ENCODE measurements at places on chromosomes 1 and 21.
A peak's percentile ranks its signal among the peaks of the same experiment; 100 is the strongest.

- DNase-seq = no peak
These were observed 1.6 kb upstream of the LY9 start for GRCh38 chr1:160794376-160794775.

DNA sequence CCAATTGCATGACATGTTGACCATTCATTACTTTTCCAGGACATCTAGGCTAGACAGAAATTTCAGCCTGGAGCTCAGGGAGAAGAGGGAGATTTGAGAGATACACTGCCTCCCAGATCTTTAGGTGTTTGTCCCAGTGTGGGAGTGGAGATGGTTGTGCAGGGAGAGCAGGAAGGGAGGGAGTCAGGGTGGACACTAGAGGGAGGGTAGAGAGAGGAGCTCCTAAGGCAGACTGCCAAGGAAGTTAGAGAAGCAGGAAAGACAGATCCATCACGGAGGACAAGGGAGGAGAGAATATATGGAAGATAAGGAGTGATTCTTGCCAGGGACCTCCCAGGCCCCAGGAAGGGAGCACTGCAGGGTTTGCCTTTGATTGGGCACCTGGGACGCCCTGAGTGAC lies 8.7 kb downstream of the CDCA8 start:
- no peak for DNase-seq

- no peak for DNase-seq
These were observed 1.1 kb downstream of the AKR1A1 start for GRCh38 chr1:45551684-45552083.

DNA sequence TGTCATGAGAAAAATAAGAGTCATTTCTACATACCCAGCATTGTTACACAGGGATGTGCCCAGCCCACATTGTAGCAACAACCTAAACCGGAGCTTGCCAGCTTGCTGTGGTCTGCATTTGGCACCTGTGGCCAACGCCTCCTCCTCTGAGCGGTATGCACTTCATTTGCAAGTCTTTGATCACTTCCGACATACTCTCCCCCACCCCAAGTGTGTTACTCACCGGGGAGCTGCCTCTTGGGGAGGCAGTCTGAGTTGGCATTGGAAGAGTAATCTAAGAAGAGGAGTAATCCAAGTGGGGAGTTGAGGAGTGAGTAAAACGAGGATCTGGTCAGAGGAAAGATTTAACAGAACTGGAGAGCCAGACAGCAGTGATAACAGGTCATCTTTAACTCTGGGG lies 3.8 kb downstream of the BCL9 start:
- DNase-seq = no peak

- no peak for DNase-seq
These were observed 181.2 kb upstream of the RAB4A start for GRCh38 chr1:229089586-229090208.

DNA sequence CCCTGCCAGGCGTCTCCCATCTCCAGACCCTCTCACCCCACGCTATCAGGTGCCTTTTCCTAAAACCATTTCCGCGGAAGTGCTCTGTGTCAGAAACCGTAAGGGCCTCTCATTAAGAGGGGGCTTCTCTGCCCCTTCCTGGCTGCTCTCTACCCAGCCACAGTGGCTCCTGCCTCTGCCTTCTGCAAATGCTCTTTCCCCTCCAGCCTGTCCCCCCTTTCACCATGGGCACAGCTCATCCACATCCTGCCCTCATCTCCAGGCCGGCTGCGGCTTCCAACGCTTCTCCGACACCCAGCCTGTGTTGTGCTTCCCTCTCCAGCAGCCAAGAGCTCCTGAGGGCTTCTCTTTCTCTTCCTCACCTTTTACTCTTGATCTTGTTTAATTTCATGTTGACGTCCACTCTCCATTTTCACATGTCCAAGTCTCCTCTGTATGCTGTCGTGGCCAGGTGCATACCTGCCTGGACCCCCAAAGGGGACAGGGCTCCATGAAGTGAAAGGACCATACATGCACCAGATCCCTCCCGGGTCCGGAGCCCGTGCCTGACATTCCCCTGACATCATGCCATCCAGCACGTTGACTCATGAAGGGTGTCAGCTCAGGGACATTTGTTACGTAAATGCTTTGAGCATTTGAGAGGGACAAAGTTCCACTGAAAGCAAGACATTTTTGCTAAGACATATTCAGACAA lies 306.5 kb downstream of the AJAP1 start:
- DNase-seq = no peak

DNA sequence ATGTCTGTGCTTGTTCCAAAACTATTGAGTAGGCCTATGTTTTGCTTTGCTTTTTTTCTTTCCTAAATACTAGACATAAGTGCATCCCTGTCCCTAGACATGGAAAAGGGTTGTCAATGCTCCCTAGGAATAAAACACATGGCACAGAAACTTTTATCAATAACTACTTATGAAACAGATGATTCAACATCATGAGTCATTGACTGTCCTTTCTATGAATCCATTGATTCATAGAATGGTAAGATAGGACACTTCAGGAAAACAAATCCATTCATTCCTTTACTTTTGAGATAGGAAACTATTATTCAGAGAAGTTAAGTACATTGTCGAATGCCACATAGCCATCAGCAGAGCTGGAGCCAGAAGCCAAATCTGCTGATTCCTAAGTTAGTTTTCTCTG lies 147.5 kb downstream of the TSEN15 start:
- DNase-seq = no peak

DNA sequence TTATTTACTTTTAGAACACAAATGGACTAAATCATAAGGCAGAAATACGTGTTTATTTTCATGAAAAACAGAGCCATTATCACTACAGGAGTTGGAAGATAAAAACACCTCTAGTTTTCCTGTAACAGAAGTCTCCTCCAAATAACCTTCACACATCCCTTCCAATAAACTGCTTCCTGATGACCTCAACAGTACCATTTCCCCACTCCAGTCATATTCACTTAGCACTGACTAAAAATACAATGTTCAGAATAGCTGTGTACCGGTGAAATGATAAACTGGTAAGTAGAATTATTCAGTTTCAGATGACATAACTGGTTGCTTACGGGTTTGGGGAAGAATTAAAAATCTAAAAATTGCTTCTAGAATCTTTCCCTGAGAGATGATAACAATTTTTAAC lies 137.9 kb downstream of the DENND1B start:
- no peak for DNase-seq

DNA sequence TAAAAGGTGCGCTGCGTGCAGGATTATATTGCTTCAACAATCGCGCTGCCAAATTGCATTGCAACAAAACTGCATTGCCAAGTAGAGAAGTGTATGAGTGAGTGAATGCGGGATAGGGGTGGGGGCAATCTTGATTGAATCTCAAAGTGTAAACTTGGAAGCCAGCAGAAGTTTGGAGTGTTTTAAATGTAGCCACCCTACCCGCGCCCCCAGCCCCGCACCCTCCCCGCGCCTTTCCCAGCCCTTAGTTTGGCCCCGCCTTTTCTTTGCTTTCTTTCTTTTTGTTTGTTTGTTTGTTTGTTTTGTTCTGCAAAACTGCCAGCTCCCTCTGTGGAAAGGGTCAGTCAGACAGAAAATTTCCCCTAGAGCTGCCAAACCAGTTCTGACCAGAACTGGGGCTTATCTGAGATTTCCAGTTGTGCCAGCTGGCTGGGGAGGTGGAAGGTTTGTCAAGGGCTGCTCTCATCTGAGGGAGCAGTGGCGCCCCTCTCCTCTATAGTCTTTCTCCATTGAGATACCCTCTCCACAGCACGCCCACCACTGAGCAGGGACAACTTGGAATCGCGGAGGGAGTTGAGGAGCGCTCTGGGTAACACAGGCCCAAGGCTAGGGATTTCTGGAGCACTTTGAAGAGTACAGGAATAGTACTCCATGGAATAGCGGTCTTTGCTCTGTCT lies 666 bp upstream of the BEND5 start:
- DNase-seq = no peak

DNA sequence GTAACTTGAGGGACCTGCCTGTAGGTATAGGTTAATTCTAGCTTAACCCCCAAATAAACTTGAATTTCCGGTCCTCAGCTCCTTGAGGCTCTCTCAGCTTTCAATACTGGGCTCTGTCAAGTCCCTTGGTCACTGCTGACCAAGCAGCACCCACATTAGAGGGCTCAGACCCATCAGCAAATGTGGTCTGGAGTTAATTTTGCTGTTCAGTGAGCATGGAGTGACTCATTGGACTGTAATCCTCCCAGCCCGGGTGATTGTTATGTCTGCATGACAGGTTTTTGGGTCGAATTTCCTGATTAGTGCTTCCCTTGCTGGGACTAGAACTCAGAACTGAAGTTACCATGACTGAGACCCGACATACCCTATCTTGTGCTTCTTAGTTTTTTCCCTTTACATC lies 130.6 kb downstream of the URB2 start:
- DNase-seq = no peak

- no peak for DNase-seq
These were observed 48.1 kb upstream of the EEIG2 start for GRCh38 chr1:108511764-108512163.

DNA sequence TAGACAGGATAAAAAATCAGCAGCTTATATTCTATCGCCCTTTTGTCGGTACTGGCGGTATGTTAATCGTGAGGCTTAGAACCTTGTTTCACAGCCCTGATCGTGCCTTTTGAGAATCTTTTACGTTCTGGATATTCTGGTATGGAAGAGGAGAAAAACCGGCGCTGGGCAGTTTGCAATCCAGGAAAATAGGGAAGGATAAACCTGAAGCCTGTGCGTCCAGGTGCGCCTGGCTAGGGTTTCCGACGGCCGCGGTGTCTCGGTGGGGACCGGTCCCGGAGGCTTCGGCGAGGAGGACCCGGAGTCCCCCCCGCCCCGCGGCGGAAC lies 258 bp upstream of the SYPL2 start:
- no peak for DNase-seq

DNA sequence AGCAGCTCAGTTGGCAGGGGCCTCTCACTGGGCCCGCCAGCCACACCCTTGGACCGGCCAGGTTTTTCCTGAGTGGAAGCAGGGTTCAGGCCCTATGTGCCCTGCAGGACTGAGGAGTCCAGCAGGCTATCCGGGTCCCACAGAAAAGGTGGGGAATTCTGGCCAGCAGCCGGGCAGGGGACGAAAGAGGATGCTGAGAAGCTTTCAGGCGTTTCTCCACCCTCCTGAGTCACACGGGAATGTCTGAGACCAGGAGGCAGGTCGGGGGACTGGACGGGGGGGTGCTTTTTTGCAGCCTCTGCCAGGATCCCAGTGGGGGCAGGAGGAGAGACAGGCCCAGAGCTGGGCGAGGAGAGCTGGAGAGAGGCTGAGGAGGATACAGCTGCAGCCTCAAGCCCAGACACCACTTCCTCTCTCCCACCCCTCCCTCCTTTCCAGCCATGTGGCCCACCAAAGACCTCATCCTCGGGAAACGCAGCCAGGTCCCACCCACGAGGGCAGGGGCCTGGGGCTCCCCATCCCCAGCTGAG lies 105.4 kb downstream of the SPSB1 start:
- no peak for DNase-seq

DNA sequence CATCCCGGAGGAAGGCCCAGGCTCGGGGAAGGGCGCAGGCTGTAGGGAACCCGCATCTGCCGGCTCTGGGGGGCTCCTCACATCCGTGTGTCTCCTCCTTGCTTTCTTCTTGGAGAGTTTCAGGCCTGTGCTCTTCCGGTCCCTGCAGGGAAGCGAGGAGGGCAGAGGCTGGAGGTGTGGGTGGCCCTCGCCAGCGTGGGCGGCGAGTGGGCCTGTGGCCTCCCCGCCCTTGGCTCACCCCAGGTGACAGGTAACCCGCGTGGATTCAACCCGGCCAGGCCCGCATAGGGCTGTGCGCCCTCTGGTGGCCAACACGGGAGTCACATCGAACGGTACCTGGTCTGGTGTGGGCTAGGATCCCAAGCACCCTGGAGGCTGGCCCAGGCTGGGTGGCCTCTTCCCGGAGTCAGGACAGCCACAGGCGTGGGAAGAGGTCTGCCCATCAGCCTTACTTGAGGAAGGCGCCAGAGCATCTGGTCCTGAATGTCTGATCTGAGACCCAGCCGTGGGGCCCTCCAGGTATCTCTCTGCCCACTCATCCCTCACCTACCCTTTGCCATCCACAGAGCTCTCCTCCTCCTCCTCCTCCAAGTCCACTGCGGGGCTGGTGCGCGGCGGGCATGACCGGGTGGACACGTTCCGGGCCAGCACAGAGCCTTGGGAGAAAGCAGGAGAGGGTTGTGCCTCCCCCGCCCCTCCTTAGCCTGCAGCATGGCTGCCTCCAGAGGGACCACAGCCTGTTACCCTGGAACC lies 9.6 kb upstream of the TNFRSF25 start:
- DNase-seq = peak; percentile 72

DNA sequence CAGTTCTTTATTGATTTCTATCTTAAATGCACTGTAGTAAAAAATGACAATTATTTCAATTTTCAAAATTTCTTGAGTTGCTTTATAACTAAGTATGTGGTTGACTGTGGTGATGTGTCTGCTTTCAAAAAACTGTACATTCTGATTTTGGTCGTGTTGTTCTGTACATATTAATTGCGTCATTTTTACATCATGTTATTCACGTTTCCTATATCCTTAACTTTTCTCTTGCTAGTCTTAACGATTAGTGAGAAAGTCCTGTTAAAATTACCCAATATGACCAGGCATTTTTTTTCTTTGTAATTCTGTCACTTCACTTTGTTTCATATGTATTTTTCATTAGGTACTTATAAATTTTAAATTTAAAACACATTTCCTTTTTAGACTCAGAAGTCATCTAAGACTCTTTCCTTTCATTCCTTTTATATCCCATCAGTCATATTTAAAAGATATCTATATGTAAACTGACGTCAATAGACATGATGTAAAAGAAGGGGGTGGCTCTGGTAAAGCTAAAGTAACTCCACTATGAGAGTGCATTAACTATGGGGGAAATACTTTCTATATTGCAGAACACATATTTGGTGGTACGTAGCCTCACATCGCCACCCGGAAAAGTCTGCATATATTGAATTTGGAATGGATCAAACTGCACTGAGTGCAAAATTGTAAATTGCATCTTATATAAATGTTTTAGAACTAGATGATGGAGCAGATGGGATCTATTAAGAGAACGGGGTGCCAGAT lies 1.1 kb upstream of the COA6 start:
- DNase-seq = no peak

GRCh38 chr1:22071511-22071910 lies 19.0 kb downstream of the CDC42 start:
- DNase-seq = no peak

DNA sequence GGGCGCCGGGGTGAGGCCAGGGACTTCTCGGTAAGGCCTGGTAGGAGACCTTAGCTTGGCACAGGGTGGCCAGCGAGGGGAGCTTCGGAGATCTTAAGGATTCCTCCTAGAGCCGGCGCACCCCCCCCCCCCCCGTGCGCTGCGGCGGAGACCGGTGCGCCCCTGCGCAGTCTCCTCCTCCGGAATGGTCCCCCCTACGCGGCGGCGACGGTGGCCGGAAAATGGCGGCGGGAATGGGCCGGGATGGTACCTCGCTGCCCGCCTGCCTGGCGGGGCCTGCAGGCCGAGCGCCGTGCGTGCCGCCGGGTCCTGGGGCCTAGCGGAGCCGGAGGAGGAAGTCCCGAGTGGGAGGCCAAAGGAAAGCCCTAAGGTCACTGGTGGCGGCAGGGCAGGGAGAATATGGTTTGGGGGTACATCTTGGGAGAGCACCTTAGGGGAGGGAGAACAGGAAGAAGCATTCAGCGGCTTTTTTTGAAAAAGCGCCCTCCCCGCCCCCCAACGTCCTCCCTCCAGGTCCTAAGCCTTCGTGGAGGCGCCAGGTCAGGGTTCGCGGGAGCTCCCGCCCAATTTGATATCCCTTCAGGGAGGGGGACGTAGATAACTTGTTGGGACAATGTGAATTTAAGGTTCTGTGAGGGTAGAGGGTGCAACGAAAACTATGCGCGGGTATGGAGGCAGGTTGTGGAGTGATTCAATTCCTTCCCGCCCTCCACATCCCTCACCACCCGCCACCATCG lies 429 bp downstream of the SRRM1 start:
- DNase-seq = no peak

- DNase-seq = no peak
These were observed 34.7 kb downstream of the TUFT1 start for GRCh38 chr1:151574575-151575529.
